ENCODE measurements at places on chromosomes 13 and 19.

DNA sequence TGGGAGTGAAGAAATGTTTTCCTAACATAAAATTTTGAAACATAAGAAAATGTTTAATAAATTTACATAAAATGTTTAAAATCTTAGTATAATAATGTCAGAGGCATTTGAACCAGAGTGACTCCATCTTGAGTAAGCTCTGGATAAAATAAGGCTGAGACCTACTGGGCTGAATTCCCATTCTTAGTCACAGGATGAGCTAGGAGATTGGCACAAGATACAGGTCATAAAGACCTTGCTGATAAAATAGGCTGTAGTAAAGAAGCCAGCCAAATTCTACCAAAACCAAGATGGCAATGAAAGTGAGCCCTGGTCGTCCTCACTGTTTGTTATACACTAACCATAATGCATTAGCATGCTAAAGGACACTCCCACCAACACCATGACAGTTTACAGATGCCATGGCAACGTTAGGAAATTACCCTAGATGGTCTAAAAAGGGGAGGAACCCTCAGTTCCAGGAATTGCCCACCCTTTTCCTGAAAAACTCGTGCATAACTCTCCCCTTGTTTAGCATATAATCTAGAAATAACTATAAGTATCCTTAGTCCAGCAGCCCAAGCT, 1184.0 kb downstream of the UQCRFS1 start:
- no peak for DNase-seq

DNA sequence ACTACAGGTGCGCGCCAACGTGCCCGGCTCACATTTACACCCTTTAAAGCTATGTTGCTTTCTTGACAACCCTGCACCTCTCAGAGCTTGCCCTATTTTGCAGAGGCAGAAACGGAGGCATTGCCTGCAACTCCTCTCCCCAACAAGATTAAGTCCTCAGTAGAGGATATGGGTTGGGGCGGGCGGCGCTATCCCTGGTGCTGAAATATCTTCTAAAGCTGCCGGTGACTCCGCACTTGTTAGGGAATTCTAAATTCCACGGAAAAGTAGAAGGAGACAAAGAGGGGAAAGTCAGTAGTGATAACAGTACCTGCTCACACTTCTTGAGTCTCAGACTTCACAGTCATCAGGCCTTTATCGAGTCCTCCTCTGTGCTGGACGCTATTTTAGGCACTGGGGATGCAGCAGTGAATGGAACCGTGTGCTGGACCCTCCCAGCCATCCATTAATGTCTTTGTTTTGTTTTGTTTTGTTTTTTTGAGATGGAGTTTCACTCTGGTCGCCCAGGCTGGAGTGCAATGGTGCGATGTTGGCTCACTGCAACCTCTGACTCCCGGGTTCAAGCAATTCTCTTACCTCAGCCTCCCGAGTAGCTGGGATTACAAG, 18.0 kb downstream of the SLC5A5 start:
- DNase-seq, result peak; percentile 35

DNA sequence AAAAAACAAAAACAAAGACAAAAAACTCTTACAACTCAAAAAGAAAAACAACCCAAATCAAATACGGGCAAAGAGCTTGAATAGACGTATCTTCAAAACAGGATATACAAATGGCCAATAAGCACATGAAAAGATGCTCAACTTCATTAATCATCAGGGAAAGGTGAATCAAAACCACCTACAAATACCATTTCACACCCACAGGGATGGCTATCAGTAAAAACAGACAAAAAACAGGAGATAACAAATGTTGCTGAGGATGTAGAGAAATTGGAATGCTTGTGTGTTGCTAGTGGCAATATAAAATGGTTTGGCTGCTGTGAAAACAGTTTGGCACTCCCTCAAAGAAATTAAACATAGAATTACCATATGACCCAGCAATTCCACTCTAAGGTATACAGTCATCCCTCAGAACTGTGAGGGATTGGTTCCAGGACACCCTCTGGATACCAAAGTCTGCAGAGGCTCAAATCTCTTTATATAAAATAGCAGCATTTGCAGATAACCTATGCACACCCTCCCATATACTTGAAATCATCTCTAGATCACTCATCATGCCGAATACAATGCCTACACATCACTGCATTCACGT, 29.7 kb downstream of the MLLT1 start:
- DNase-seq, result no peak

DNA sequence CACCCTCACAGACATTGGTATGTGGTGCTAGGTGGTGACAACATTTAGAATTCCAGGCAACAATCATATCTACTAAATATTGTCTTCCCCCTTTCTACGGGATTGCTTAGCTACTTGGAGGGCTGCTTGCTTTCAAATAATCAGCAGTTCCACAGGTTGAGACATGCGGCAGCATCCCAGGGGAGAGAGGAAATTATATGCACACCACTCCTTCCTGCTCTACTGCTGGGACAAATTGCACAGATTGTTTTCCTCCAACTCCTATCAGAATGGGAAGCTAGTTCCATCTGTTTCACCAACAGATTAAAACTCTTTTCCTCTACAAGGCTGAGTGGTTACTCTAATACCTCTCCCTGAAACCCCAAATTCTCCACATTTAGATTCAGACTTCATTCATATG, 275.4 kb downstream of the DNAJC15 start:
- no peak for DNase-seq

- no peak for DNase-seq
Measured at GRCh38 chr19:15248106-15248505, 15.9 kb upstream of the EPHX3 start.

GRCh38 chr13:85693889-85694511, 105.2 kb downstream of the SLITRK6 start:
- peak; percentile 0 for DNase-seq

GRCh38 chr19:10523135-10523636, 5.9 kb upstream of the S1PR5 start:
- DNase-seq, result no peak

DNA sequence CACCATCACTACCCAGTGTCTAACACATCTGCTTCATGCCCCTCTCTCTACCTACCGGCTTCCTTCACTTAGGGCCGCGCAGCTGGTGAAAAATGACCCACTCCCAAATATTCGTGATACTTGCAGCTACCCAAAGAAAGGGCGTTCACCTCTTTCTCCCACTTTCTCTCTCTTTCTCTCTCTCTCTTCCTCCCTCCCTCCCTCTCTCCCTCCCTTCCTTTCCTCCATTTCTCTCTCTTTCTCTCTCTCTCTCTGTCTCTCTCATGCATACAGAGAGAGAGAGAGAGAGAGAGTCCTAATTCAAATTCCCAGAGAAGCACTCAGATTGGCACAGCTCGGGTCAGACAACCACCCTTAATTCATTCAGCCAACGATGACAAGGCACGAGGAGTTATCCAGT, 27.7 kb upstream of the POP4 start:
- DNase-seq, result no peak

GRCh38 chr13:32330441-32330840, 15.1 kb downstream of the BRCA2 start:
- no peak for DNase-seq

DNA sequence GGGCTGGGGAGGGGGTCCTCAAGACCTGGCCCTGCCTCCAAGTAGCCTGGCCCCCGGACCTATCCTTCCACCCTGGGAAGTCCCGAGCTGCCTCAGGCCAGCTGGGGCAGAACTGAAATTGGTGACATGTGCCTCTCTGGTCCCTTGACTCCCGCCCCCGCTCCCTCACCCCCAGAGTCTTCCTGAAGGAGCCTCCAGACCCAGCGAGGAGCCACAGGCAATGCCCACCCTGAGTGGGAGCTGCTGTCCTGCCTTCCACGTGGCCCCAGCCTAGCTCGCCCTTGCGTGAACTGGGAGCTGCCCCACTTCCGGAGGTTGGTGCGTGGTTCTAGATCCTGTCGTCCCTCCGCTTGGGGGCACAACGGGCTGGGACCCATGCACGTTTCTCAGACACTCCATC, 34.6 kb downstream of the CEBPA start:
- DNase-seq, result peak; percentile 55

- peak; percentile 65 for DNase-seq
Measured at GRCh38 chr19:1935484-1936208, 5.3 kb upstream of the CSNK1G2 start.

DNA sequence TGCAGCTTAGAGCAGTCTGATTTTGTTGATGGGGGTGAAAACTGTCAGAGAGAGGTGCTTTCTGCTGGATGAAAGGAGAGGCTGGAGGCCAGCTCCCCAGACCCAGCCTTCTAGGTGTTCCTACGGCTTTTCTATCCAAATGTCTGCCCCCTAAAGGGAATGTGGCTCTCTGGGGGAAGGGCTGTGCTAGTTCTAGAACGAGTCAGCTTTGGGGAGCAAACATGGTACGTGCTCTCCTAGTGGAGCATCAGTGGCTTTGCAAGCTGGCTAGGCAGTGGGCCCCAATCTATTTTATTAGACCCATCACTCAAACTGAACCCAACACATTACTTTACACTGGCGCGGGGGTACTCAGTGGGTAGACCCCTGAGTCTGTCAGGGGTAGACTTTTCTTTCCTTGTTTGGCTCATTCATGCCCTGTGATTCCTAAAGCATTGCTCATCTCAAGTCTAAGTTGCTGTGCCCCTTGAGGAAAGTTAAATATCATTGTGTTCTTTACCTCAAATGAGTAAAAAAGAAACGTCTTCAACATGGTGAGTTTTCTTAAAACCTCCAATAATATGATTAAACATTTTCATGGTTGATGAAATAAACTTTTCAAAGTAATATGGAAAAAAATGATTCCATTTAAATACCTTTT, 254.9 kb downstream of the DLEU7 start:
- DNase-seq, result no peak

DNA sequence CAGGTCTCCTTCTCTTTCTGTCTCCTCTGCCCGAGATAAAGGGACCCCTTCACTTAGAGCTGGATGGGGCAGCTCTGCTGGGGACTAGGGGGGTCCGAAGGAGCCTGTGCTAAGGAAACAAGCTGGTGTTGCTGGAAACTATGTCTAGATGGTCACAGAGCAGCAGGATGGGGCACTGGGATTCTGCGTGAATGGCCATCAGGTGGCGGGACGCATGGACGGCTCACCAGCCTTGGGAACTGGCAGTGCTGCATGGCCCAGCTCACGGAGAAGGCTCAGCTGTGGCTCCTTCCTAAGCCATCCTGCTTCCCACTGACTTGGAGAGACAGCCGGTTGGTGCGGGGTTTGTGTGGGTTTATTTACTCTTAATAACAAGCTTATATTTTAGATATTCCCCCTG, 411.8 kb downstream of the ZNF536 start:
- no peak for DNase-seq

GRCh38 chr13:44484562-44485138, 91.5 kb downstream of the TSC22D1 start:
- no peak for DNase-seq

DNA sequence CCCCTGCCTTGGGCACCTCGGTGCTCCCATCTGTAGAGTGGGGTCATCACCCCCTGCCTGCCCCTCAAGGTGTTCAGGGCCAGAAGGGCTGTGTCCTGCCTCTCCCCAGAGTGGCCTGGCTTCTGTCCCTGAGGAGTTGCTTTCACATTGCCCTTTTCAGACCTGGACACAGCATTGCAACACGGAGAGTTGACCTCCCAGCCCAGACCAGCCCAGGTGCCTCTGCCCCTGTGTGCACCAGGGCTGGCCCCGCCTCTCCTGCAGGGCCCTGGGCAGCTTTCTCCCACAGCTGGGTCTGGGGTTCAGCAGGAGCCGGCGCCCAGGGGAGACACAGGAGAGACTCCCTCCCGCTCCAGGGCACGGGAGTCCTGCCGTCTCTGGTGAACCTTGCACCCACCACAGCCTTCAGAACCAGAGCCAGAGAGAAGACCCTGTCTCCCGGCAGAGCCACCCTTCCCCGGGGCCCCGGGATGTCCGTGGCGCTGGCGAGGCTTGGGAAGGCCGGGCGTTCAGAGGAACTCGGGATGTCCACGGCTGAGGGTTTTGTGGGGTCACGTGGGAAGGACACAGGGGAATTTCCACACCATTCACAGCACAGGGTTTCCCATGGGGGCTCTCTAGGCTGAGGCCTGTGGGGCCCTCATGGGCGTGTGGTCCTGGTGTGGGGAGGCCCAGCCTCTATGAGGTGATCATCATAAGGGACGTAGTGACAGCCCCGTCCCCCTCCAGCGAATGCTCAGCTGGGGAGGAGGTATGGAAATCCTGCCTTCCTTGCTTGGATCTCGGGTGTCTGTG, 23.2 kb downstream of the C13orf46 start:
- no peak for DNase-seq

- no peak for DNase-seq
Measured at GRCh38 chr13:37534181-37534580, 64.4 kb downstream of the POSTN start.

GRCh38 chr19:13804830-13805683, 9.8 kb downstream of the ZSWIM4 start:
- DNase-seq, result peak; percentile 41

GRCh38 chr13:93116809-93117208, 109.8 kb upstream of the GPC6 start:
- no peak for DNase-seq

DNA sequence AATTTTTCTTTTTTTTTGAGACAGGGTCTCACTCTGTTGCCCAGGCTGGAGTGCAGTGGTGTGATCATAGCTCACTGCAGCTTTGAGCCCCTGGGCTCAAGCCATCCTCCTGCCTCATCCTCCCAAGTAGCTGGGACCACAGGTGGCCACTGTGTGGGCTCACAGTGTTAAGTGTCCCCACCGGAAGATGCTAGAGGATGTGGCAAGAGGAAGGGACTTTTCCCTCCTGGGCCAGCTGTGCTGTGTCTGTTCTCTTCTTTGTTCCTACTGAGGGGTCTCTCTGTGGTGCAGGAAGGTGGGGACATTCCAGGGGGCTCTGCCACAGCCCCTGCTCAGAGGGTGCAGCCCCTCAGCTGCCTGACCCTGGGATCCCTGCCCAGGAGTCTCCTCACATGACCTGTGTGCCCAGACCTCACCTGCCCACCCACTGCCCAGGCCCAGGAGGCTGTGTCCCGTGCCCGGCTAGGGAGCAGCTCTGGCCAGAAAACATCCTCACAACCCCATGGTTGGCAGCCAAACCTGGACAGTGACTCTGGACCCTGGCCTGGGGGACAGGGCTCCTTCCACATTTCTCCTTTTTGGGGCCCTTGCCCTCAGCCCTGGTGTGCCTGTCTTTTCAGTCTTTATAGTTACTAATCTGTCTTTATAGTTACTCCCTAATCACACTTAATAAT, 14.4 kb upstream of the ANKRD10 start:
- no peak for DNase-seq

DNA sequence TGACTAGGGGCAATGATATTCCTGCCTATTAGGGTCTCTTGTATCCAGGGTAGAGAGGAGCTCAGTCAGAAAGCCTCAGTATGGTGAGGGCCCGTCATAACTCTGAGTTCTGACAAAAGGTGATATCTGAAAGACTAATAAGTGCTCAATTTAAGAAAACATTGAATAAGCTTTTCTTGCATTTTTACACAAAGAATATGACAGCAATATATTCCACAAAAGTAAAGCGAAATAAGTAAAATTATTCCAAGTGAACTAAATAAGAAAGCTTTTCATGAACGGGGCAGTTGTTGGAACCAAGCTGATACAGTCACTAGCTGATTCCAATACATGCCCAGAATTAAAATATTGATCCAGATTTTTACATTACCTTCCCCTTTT, 40.5 kb downstream of the CEACAM1 start:
- no peak for DNase-seq

DNA sequence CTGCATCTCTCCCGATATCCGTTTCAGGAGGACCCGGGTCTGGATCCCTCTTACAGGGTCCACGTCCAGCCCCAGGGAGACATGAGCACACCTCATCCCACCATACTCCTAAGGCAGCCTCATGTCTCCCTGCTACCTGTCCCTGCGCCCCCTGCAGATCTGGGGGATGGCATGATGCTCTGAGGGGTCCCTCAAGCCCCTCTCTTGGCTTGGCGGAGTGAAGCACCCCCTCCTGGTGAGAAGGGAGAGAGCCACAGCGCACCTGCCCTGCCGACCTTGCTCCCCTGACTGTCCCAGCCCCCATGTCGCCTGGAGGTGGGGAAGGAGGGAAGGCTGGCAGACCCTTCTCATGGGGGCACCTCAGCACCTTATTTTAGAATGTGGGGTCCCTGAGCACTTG, 21.5 kb upstream of the ARHGEF7 start:
- no peak for DNase-seq
